T-helper 2 cell (primary cell): ENCODE measurements at places on chromosomes 11 and 22.

GRCh38 chr11:95337175-95337957 is 106.4 kb upstream of the SESN3 start:
- DNase-seq = no peak

GRCh38 chr11:37519781-37520180 is 921.7 kb upstream of the RAG2 start:
- DNase-seq = no peak

GRCh38 chr11:61315260-61315659 is 17.6 kb downstream of the DDB1 start:
- no peak for DNase-seq

DNA sequence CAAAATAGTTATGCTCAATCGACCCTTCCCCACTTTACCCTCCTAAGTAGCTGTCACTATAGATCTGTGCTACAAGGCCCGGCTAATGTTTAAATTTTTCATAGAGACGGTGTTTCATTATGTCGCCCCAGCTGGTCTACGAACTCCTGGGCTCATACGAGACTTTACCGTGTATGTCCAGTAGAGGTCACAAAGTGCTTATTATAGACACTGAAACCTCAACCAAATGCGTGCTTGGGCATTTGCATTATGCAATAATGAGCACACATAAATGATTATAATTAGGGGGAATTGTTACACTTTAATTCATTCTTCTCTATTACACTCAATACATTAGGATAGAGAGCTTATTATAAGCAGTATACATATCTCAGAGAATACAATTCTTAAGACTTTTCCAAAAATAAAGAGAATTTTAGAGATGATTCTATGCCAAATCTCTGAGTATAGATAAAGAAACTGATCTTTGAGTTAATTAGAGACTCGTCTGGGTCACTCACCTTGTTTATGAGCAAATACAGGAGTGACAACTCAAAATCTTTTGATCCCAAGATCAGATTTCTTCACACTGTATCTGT is 12.5 kb upstream of the MRPL16 start:
- DNase-seq = no peak
